WTC11 (cell line): ENCODE measurements at places on chromosomes 12 and 14.
A peak's percentile ranks its signal among the peaks of the same experiment; 100 is the strongest.

DNA sequence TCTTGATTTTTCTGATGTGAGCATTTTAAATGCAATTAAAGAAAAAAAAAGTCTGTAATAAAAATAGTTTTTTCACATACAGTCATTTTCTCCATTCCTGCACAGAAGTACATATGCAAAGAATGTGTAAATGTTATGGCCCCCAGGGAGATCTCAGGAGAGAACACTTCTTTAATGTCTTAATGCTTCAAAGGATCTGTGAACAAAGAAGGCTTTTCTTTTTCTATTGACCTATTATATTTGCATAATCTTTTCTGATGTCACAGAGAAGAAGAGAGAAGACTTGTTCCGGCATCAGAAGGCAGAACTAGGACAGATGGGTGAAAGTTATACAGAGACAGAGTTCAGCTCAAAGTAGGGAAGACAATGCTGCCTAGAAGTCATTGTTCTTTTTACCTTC lies 413.5 kb upstream of the STXBP6 start:
- no peak for DNase-seq

GRCh38 chr14:69693801-69694729 lies 72.9 kb upstream of the SRSF5 start:
- no peak for DNase-seq

GRCh38 chr12:95066091-95066855 lies 7.1 kb downstream of the NR2C1 start:
- no peak for DNase-seq

DNA sequence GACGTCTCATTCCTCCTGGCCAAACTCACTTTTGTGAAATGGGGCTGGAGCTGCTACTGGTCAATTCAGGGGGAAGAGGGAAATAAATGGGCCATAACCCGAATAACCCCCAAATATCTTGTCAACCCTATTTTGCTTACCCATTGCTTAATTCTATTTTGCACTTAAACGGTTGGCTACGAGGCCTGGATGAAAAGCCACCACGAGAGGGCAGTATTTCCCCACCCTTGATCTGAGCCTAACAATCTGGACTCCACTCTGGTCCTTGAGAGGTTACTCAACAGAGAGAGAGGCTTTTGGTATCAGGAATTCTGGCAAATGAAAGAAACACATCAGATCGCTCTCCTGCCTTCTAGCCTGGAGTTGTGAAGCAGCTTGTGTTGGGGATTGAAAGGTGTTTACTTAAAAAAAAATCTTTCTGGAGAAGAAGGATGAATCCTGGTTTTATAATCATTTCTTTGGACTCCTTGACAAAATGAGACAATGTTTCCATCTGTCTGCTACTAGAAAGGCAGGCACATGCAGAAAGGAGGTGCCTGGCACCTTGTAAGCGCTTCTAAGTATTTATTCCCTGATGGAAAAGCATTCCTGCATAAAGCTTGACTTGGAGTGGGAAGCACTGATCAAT lies 22.4 kb upstream of the FBXO21 start:
- DNase-seq: peak; percentile 80

DNA sequence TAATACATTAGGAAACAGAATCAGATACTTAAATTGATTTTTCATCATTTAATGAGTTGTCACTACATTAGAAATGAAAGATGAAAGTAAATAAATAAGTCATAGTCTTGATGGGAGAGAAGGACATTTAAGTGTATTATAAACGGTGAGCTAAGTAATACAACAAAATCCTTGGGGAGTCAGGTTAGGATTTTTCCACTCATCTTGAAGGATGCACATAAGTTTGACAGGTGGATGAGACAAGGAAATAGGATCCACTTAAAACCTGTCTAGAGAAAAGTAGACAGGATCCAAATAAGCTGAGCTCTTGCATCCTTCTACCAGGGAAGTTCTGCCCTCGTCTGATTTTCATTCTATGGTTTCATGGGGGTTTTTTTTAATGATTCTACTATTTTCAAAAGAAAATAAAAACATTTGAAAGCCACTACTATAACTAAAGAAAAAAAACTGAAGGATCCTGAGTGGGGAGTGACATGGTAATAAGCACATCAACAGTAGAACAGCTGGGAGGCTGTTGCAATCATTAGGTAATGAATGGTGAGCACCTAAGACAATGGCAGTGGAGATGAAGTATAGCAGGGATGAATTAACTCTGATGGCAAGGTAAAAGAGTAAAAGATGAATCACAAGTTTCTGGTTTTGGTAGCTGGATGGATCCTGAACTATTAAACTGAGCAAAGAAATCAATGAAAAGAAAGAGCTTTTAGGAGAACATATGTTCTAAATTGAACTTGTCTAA lies 17.0 kb downstream of the CEP128 start:
- no peak for DNase-seq

DNA sequence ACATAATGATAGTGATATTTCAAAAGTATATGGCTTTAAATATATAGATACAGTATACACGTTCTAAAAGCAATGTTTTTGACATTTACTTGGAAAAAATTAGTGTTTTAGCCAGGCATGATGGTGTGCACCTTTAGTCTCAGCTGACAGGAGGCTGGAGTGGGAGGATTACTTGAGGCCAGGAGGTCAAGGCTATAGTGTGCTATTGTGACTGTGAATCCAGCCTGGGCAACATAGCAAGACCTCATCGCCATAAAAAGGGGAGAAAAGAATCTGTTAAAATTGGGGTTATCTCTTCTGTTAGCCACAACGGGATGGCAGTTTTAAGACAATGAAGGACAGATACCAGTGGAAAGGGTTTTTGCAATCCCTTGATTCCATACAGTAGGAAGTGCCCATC lies 95.2 kb downstream of the PLEKHA5 start:
- no peak for DNase-seq

- DNase-seq: no peak
Observed at GRCh38 chr14:58099682-58100081, 52.3 kb downstream of the ARMH4 start.

DNA sequence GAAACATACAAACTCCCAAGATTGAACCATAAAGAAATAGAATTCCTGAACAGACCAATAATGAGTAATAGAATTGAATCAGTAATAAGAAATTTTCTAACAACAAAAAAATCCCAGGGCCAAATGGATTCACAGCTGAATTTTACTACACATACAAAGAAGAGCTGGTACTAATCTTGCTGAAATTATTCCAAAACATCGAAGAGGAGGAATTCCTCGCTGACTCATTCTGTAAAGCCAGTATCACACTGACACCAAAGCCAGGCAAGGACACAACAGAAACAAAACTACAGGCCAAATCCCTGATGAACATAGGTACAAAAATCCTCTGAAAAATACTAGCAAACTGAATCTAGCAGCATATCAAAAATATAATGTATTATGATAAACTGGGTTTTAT lies 367.8 kb upstream of the CLEC14A start:
- DNase-seq: no peak

GRCh38 chr12:12171991-12172511 lies 94.8 kb downstream of the LRP6 start:
- no peak for DNase-seq

DNA sequence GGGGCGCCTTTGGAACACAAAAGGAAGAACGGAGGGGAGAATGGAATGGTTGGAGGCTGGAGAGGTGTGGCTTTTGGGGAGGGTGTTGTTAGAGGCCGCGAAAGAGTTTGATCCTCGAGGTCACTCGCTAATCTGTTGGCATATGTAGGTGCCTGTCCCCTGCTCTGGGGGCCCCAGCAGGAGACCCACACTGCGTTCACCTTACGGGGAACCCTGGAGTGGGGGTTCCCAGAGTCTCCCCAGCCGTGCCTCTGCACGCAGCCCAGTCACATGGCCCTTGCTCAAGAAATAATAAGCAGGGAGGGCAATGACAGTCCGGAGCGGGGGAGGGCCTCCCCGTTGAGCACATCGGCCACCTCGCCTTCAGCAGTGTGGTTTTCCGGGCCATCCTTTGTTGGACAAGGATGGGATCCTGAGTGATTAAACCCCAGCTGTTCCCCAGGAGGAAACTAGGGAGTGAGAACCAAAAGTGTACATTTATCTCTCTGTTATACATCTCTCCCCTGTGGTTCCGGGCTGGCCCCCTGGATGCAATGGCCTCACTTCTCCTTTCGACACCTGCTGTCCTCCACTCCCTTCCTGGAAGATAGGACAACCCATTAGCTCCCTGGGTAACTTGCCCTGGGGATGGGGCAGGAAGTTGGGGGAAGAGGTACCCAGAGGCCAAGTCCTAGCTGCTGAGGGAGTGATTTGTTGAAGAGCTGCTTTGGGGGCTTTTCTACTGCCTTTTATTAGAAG lies 1.3 kb downstream of the PLEKHG3 start:
- no peak for DNase-seq

- DNase-seq: no peak
Observed at GRCh38 chr12:130491421-130492357, 154.0 kb downstream of the PIWIL1 start.

- DNase-seq: no peak
Observed at GRCh38 chr14:104598039-104598909, 6.3 kb downstream of the TMEM179 start.

GRCh38 chr12:132723764-132724140 lies 13.1 kb downstream of the PGAM5 start:
- no peak for DNase-seq

GRCh38 chr12:51867796-51868428 lies 19.4 kb upstream of the FIGNL2 start:
- no peak for DNase-seq

DNA sequence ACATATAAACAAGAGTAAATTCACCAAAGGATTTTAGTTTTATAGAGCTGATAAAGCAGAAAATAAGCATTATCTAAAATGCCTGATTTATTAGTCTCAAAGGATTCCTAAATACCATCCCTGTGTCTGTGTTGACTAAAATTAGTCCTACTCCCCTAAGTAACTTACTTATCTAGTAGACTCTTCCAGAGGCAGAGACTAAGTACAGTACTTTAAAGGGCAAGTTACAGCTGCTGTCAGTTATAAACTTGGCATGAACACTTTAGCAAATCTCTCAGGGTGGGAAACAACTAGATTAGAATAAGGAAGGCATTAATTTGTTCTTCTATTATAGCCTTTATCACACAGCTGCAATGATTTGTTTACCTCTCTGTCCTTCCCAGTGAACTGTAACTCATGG lies 46.0 kb downstream of the ATP2B1 start:
- no peak for DNase-seq

DNA sequence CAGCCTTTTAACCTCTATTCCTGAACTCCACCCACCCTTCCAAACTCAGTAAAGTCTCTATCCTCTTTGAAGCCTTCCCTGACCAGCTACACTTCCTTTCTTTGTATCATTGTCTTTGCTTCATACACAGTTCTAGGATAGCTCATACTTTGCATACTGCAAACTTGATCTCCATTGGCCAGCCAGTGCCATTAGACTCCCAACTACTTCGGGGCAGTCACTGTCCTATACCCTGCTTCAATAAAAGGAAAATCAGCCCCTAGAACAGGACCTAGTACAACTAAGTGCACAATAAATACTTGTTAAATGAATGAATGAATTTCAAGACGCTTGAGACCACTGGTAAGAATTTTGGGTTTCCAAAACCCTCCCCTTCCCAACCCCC lies 521 bp upstream of the PIP4K2C start:
- no peak for DNase-seq

DNA sequence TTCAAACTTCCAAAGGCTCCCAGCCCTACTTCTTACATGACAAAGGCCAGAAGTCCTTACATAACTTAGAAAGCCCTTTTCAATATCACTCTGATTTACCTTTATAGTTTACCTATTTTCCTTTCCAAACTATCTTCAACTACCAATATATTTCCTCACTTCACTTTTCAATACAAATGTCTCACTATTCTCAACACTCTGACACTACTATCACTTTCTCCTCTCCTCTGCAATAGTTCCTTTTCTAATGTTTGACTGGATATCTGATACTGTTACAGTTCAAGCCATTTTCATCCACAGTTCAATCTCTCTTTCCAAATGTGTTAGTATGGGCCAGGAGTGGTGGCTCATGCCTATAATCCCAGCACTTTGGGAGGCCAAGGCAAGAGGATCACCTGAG lies 3.3 kb downstream of the SARNP start:
- no peak for DNase-seq

DNA sequence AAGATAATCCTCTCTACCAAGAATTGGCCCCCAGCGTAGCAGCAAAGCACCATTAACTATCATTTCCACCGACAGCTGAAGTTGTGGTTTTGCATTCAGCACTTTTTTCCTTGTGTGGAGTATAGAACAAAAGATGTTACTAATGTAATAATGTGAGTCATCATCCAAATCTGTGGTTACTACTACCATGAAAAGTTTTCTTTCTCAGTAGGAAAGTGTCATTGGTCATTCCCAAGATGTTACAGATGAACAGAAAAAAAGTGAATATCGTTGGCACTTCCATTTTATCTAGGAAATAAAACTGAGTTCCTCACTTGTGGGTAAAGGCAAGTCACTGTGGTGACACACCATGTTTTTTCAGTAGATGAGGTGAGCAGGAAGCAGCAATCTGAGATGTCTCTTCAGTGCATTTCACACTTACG lies 30.3 kb upstream of the IFNG start:
- DNase-seq: no peak

- no peak for DNase-seq
Observed at GRCh38 chr14:92503756-92504491, 9.7 kb upstream of the RIN3 start.

DNA sequence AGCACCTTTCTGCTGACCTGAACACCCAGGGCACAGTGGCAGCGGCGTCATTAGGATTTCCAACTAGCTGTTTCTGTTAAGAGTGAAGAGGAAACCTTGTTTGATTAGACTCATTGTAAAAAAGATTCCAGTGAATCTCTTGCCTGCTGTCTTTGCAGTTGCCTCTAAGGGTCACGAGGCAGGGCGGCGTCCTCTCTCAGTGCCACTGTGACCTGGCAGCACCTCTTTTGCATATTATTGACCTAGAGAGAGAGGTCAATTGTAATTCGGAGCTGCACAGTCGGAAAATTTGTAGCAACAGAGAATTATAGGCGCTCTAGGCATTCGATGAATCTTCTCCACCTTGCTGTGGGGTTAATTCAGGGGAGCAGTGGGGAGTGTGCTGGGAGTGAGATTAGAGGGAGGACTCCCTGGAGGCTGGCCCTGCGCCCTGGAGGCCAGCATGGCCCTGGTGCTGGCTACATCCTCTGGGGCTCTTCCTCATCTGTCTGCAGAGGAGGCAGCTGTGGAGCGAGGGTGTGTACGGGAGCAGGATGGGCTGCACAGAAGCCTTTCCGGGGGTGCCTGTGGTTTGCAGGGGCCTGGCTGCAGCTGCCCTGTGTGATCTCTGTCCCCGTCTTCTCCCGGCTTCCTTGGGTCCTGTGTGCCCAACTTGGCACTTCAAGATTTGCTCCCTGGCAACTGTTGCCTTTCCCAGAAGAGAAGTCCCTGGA lies 14.3 kb downstream of the PACS2 start:
- DNase-seq: no peak
